Stimulated activated CD4-positive, alpha-beta T cell treated with anti-CD3 and anti-CD28 coated beads, Interleukin-1b, Interleukin-23, amount 100 ng/mL, for 1 hour (primary cell): ENCODE measurements at places on chromosomes 7 and 10.

GRCh38 chr10:43623351-43623750 is 17.1 kb downstream of the ZNF485 start:
- no peak for DNase-seq

- no peak for DNase-seq
Measured at GRCh38 chr10:14486777-14487487, 156.2 kb upstream of the FRMD4A start.

- no peak for DNase-seq
Measured at GRCh38 chr10:52706332-52707070, 66.1 kb downstream of the MBL2 start.

DNA sequence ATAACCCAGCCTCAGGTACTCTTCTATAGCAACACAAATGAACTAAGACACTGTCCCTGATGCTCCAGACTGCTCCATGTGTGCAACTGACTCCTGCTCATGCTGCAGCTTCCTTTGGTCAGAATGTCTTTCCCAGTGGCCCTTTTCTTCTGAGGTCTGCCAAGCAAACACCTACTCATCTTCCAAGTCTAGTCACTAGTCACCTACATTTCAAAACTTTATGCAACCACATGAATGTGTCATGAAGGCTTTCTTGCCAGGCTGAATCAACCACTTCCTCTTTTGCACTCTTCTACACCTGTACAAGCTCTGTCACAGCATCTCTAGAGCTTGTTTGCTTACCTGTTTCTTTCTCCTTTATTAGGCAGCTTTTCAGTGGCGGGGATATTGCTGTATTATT is 75.8 kb downstream of the LSMEM1 start:
- no peak for DNase-seq

GRCh38 chr7:47596502-47597202 is 14.7 kb upstream of the TNS3 start:
- DNase-seq = no peak

DNA sequence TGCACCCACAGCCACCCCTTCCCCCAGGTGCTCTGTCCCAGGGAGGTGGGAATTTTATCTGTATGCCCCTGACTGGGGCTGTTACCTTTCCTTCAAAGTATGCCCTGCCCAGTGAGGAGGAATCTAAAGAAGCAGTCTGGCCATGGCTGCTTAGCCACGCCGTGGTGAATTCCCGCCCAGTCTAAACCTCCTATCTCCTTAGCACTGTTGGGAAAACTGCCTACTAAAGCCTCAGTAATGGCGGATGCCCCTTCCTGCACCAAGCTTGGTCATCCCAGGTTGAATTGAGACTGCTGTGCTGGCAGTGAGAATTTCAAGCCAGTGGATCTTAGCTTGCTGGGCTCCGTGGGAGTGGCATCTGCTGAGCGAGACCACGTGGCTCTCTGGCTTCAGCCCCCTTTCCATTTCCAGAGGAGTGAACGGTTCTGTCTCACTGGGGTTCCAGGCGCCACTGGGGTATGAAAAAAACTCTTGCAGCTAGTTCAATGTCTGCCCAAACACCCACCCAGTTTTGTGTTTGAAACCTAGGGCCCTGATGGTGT is 87.2 kb downstream of the ABCC2 start:
- DNase-seq = no peak

- no peak for DNase-seq
Measured at GRCh38 chr7:20320322-20320721, 10.4 kb upstream of the ITGB8 start.

GRCh38 chr7:132193898-132194297 is 382.4 kb downstream of the PLXNA4 start:
- no peak for DNase-seq
